8988T (cell line): ENCODE measurements at places on chromosomes 1 and 21.

GRCh38 chr1:179208681-179209477 is 20.6 kb downstream of the ABL2 start:
- no peak for DNase-seq

GRCh38 chr1:156941675-156942074 is 21.2 kb downstream of the LRRC71 start:
- DNase-seq = no peak

GRCh38 chr21:46205766-46206162 is 21.5 kb upstream of the SPATC1L start:
- no peak for DNase-seq

DNA sequence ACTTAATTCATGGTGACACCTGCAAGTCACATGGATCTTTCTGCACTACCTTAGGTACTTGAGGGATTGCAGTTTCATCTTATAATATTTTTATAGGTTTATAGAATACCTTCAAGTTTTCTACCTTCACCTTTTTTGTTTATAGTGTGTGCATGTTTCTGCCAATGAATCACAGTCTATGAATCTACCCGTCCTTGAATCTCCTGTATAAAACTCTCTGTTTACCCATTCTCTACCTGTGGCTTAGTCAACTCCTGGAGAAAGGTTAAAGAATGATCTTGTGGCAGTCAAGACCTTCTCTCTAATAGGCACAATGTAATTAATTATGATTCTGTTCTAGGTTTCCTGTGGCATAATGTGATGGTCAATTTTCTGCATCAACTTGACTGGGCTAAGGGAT is 3.2 kb upstream of the GSTM2 start:
- DNase-seq = no peak

DNA sequence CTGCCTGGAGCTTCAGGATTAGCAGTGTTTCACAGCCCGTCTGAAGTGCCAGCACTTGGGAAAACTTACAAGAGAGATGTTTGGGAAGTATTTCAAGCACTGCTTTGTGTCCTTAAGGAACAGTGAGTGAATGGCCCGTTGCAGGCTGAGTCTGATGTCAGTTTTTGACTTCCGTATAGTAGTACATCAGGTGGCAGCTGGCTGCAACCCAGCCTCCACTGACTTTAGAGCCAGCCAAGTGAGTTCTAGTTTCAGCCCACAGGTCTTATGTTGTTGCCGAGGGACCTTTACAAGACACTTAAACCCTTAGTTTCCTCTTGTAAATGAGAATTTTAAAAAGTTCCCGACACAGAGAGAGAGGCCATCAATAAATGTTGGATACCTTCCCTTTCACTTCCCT is 35.0 kb downstream of the UCK2 start:
- no peak for DNase-seq
